ENCODE measurements at places on chromosomes 2 and 18.

DNA sequence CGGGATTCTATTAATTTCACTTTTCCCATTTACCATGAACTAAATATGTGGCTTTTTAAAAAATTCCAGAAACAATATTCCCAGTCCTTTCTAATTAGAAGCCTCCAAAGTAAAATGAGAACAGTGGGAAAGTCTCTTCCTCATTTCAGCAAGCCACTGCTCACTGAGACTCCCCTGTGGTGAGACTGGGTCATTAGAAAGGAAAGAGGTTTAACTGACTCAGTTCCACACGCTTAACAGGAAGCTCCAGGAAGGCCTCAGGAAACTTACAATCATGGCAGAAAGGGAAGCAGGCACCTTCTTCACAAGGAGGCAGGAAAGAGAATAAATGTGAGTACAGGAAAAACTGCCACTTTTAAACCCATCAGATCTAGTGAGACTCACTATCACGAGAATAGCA is 258.9 kb upstream of the CHAC2 start:
- DNase-seq, result no peak

DNA sequence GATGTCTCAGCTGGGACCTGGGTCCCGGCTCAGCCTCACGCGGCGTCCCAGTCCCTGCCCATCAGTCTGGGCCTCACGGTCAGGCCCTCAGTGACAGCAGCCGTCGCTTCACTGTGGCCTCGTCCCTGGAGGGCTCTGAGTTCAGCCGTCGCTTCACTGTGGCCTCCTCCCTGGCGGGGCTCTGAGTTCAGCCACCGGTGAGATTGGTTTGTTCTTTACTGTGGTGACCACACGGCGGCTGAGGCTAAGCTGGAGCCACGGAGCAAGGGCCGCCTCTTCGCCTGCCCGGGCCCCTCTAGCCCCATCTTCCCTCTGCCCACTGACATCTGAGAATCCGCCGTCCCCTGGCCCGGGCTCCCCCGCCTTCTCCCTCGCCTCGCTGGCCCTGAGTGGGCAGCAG is 51.2 kb downstream of the NFATC1 start:
- no peak for DNase-seq

- DNase-seq, result no peak
These were observed 232.9 kb upstream of the CDH2 start for GRCh38 chr18:28409811-28410210.

GRCh38 chr18:27789406-27789805 is 387.5 kb downstream of the CDH2 start:
- no peak for DNase-seq

DNA sequence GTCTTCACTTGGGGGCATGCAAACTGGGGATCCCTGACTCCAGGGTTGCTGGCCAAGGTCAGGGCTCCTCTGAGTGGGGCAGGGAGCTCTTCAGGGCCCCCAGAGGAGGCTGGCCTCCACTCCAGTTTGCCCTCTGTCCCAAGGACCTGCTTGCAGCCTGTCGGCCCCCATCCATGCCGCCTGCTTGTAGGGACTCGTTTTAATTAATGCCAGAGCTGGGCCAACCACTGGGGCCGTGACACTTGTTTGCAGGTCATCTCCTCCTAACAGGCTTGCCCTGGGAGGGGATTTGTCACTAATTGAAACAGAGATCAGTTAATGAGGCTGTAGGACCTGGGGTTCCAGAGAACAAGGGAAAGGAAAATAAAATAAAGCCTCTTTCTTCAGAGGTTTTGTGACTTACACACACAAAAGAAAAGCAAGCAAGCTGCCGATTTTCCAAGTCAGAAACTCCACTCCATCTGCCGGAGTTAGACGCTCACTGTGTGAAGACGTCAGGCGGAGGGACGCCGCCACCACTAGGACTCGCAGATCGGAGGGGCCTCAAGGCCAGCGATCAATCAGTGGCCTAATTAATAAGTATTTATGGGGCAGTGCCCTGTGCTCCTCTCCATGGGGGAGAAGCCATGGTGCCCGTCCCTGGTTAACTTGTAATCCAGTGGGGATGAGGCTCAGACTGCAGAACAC is 75.9 kb downstream of the SFXN5 start:
- no peak for DNase-seq

- no peak for DNase-seq
These were observed 81.6 kb downstream of the HS6ST1 start for GRCh38 chr2:128237081-128237534.

GRCh38 chr2:157784169-157784822 is 91.8 kb downstream of the ACVR1 start:
- DNase-seq, result no peak

DNA sequence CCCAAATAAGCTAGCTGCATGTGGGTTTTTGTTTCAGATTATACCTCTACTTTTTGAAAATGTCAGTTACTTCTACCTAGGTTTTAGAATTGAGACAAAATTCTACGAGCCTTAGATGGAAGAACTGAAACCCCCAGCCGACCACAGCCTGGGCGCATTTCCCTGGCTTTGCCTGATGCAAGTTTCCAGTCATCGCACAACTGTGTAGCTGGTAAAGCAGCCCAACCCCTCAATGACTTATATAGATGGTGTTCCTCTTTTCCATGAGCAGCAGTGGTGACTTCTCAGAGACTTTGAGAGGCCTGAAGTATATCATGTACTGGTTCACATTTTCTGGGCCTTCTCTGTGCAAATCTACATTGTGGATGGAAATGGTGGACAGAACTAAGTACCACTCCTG is 515.4 kb upstream of the RAB6C start:
- DNase-seq, result no peak

DNA sequence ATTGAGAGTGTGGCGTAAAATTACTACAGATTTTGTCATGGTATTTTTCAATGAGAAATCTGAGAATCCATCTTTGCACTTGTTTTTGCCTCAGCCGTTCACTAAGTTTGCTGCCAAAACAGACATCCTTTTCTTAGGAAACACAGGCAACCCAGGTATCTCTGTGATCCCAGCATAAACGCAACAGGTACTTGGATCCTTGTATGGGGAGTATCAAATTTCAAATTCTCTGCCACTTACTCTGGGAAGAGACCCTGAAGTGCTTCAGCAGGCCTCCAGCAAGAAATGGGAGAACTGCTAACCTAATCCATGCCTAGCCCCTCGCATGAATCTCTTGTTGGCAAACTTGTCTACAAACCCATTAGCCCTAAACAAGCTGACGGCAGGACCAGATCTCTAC is 83.1 kb downstream of the BCL11A start:
- DNase-seq, result no peak

- DNase-seq, result no peak
These were observed 226.6 kb downstream of the CDH19 start for GRCh38 chr18:66377291-66377690.

DNA sequence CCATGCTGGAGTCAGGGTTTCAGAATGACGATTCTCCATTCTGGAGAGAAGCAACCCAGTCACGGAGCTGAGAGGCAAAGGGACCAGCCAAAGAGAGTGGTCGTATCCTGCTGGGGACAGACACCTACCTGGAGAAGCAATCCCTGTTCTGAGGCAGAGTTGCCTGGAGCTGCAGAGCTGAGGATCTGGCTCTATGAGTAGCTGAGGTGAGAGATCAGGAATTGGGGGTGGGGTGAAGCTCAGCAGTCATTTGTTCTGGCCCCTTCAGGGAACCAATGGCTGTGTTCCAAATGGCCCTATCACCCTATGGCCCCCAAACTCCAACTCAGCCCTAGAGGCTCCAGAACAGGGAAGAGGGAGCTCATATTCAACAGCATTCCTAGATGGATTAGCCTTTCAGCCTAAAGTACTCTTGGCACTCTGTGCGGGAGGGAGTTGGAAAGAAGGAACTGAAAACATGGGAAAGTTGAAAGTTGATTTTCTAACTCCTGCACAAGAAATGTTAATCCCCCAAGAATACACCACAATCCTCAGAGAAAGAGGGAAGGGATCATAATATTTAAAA is 3.3 kb upstream of the ATRAID start:
- no peak for DNase-seq

GRCh38 chr18:70390371-70391090 is 101.7 kb downstream of the SOCS6 start:
- DNase-seq, result no peak

GRCh38 chr2:165621086-165621560 is 151.6 kb downstream of the CSRNP3 start:
- DNase-seq, result no peak

DNA sequence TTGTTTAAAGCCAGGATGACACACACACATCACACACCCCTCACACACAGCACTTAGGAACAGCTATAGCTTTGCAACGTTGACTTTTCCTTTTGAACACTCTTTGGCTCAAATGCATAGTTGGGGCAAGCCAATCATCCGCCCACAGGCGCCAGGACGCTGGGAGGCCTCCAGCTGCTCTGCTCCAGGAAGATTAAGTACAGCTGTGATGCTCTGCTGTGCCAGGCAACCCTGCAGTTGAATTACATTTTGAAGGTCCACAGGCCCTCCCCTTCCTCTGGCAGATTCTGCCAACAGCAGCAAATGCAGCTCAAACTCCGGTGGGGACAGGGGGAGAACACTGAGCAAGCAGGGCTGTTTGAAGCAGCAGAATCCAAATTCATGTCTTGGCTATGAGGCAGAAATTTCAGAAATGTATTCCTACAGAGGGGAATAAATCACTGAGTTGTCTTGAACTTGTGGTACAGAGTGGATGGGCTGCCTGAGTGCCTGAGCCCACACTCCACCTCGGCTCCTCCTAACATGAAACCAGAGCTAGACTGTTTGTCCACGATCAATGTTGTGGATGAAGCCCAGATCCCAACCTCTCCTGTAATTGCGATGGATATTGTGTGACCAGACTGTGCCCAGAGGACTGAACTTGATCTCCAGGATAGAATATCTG is 86.5 kb upstream of the PPP1CB start:
- DNase-seq, result no peak
